Fibroblast of villous mesenchyme (primary cell): ENCODE measurements at places on chromosomes 7 and 10.

DNA sequence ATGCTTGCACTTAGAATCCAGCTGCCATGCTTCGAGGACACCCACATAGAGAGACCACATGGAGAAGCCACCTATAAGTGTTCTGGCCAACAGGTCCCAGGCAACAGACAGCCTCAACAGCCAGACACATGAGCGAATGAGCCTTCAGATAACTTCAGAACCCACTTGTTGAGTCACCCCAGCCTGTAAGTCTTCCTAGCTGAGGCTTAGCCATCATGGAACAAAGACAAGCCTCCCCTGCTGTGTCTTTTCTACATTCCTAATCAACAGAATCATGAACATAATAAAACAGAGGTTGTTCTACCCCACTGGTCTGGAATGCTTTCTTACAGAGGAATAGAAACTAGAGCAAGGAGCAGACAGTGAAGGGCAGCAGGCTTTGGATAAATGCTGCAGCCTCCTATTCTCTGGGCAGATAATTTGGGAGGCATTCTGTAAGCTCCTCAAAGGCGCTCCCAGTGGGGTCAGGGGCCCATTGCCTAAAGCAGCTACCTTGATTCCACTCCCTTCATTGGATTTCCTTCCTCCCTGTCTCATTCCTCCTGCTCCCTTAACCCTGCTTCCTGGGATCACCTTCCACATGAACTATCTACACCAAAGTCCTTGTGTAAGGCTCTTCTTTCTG is 4.6 kb downstream of the TLL2 start:
- DNase-seq = peak; percentile 4

GRCh38 chr7:24197852-24198251 is 86.1 kb upstream of the NPY start:
- DNase-seq = peak; percentile 76

GRCh38 chr10:93346694-93347093 is 135.4 kb downstream of the MYOF start:
- DNase-seq = no peak

- DNase-seq = peak; percentile 83
These were observed 44.8 kb downstream of the KBTBD2 start for GRCh38 chr7:32846630-32847225.

GRCh38 chr10:89030791-89031190 is 40.2 kb downstream of the FAS start:
- DNase-seq = no peak

GRCh38 chr10:88228130-88228529 is 355.0 kb downstream of the RNLS start:
- DNase-seq = no peak

DNA sequence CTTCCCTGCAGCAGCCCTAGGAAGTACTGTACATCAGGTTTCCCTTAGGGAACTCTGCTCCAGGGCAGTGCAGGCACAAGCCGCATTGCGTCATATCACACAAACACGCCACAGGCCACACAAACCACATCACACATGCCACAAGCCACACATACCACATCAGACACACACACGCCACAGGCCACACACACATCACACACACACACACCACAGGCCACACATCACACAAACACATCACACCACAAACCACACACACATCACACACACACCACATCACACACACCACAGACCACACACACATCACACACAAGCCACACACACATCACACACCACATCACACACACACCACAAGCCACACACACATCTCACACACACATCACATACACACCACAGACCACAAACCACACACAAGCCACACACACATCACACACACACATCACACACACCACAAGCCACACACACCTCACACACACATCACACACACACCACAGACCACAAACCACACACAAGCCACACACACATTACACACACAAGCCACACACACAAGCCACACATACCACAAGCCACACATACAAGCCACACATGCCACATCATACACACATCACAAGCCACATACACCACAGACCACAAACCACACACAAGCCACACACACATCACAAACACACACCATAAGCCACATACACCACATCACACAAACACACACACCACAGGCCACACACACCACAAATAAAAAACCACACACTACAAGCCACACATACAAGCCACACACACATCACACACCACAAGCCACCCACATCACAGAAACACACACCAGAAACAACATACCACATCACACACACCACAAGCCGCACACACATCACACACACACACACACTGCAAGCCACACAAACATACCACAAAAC is 53.4 kb downstream of the TMEM209 start:
- DNase-seq = peak; percentile 42

DNA sequence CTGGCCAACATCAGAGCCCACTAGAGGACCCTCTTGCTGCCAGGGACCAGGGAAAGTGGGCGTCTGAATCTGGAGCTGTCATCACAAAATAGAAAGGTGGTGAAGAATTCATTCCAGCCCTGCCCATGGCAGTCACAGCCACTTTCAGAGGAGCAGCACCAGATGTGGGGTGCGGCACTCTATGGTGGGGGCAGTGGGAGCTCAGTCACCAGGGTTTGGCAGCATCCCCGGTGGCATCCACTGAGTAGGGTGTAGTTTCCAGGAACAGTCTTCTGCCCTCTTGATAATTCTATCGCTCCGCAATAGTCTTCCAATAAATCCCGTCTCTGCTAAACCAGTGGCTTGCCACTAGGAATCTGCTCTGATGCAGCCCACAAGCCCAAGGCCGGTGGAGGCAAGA is 108.5 kb upstream of the TCF7L2 start:
- DNase-seq = no peak

GRCh38 chr10:58653139-58653538 is 140.5 kb downstream of the BICC1 start:
- peak; percentile 45 for DNase-seq

GRCh38 chr7:466465-467191 is 53.0 kb downstream of the PDGFA start:
- DNase-seq = no peak

- no peak for DNase-seq
These were observed 7.1 kb downstream of the MNX1 start for GRCh38 chr7:157003445-157003755.

DNA sequence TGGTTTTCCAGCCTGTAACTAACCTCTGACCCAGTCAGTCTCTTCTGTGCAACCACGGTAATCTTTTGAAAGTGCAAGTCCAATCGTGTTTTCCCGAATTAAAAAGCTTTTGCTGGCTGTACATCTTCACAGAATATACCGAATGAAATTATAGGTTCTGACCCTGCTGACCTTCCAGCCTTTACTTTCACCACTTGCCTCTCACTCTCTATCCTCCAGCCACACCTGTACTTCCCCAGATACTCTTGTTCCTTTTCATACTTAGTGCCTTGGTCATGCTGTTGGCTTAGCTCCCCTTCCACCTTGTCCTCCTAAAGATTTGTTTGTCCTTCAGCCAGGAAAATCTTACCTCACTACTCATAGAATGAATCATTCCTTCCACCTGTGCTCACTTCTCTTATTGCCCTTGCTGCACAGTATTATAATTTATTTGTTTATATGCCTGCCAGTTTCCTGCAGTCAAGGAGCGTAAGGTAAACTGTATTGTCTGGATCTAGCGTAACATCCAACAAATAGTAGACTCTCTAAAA is 2.3 kb upstream of the PNPLA8 start:
- no peak for DNase-seq

DNA sequence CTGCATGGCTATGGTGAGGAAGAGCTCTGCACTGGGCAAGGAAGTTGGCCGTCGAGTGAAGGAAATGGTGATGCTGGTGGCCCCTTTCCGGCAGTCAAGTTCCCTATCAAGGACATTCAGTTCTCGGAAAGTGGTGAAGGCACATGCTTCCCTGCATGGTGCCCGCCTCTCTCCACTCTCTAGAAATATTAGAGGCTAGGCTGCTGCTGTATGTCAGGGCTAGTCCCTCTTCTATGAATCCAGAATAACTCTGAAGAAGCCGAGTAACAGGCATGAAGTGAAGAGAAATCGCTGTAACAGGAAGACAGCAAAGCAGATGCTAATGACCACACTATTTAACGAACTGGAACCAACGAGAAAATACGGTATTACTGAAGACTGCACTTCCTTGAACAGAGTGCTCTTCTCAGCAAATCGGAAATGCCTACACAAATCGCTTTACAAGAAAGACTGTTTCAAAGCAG is 5.4 kb downstream of the IDI1 start:
- no peak for DNase-seq

GRCh38 chr10:25017661-25018060 is 1.2 kb downstream of the THNSL1 start:
- DNase-seq = no peak

- DNase-seq = no peak
These were observed 143.6 kb upstream of the FAM13C start for GRCh38 chr10:59505926-59506325.

DNA sequence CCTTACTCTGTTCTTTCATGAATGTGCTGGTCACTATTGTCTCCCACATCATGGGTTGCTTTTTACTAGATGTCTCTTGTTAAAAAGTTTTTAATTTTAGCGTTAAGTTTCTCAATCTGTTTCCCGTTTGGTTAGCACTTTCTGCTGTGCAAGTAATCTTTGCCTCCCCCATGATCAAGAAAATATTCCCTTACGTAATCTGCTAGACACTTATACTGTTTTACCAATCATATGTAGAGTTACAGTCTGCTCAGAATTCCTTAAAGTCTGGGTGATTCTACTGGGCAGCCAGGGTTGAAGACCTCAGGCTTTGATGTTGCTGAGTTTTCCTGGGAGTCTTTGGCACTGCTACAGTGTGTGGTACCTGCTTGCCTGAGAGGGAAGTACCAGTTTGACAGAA is 38.2 kb upstream of the RPA3 start:
- DNase-seq = peak; percentile 30

DNA sequence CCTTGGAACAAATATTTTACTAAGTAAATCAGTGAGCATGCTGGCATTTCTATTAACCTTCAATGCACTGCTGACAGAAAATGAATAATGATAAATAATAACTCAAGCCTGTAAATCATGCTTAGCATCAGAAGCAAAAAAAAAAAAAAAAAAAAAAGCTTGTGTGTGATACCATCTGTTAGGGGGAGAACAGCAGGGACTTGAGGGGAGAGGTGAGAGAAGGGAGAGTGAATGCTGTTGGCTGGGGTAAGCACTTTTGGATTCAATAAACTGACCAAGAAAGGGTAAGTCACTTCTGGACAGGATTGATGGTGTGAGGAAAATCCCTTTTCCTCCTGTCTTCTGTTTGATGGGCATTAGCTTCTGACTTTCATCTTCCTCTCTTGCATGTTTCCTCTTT is 996.4 kb downstream of the KCNMA1 start:
- no peak for DNase-seq

DNA sequence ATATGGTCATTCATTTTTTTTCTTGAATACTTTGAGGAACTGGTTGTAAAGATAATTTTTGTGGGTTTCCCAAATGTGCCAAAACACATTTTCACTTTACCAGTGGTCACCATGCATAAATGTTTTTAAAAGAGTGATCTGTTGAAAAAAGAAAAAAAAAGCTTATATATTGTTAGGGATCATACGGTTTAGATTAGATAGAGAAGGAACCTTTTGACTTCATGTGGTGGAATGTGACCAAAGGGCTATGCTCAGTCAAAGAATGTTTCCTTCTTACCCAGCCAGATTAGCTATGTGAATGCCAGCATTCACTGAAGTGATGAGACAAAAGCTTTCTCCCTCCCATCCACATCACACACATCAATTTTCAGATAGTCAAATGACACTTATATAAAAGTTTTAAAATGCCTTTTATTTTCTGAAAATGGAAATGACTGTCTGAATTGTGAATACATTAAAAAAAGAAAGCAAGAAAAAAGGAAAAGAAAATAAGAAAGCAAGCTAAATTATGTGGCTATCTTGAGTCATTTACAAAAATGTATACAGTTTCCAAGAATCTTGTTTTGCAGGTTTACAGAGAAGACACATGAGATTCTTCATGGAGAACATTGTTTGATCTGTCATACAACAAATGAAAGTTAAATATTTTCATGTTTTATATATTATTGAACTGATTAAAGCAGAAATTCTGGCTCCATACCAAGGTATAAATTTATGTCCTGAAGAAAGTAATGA is 8.6 kb upstream of the CPED1 start:
- peak; percentile 64 for DNase-seq

- DNase-seq = no peak
These were observed 21.4 kb downstream of the MAD1L1 start for GRCh38 chr7:2211259-2211880.

GRCh38 chr10:46217752-46218453 is 68.9 kb upstream of the ANTXRL start:
- DNase-seq = no peak

DNA sequence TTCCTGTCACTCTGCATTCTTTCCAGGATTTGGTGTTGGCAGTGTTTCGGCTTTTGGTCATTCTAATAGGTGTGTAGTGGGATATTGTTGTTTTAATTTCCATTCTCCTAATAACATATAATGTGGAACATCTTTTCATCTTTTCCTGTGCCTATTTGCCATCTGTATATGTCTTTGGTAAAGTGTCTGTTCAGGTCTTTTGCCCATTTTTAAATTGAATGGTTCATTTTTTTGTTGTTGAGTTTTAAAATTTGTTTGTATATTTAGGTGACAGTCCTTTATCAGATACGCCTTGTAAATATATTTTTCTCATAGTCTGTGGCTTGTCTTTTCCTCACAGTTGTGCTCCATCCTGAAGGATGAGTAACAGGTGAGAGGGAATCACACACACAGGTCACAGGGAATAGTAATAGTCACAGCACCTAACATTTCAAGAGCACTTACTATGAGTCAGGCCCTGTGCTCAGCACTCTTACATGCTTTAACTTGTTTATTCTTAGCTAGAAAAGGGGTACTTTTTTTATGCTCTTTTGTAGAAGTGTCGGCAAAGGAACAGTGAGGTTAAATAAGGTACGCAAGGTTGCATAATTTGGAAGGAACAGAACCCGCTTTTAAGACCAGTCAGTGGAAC is 117.1 kb upstream of the GATA3 start:
- no peak for DNase-seq

GRCh38 chr7:39911167-39911566 is 38.9 kb upstream of the CDK13 start:
- no peak for DNase-seq

- no peak for DNase-seq
These were observed 251.0 kb upstream of the NPSR1 start for GRCh38 chr7:34406848-34407530.

- DNase-seq = no peak
These were observed 63.2 kb upstream of the CAV2 start for GRCh38 chr7:116436305-116436826.

DNA sequence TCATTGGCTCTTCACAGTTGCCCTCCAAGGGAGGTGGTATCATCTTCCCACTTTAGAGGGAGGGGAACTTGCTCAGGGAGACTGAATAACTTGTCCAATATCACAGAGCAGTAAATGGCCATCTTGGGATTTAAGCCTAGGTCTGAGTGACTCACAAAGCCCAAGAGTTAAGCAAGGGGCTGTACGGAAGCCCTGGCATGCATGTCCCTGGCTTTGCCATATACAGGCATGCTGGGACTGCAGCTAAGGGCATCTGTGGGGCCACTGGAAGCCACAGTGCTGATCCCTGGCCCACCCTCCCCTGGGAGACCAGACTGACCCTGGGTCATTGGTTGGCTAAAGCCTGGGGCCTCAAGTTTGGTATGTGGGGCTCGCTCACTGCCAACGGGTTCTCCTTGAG is 3.1 kb downstream of the VSIR start:
- DNase-seq = peak; percentile 71

GRCh38 chr7:64581926-64582894 is 19.3 kb upstream of the ZNF680 start:
- peak; percentile 84 for DNase-seq
